ENCODE measurements at places on chromosomes 16 and 17.

GRCh38 chr16:71424626-71425025, 17.2 kb downstream of the TLE7 start:
- DNase-seq: no peak

DNA sequence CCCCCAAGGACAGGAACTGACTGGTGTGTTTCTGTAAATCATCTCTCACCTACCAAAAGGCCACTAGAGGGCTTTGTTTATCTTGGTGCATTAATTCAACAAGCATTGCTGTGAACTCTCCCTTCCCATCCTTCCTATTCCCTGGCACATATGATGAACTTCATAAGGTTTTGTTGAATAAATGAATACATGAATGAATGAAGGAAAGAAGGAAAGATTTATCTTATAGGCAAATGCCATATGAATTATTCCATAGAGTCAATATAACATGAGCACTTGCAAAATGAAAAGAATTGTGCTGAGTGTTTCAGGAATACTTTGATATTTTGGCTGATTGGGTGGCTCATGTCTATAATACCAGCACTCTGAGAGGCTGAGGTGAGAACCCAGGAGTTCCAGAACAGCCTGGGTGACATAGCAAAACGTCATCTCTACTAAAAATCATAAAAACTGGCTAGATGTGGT, 4.3 kb downstream of the SPDYE4 start:
- no peak for DNase-seq

DNA sequence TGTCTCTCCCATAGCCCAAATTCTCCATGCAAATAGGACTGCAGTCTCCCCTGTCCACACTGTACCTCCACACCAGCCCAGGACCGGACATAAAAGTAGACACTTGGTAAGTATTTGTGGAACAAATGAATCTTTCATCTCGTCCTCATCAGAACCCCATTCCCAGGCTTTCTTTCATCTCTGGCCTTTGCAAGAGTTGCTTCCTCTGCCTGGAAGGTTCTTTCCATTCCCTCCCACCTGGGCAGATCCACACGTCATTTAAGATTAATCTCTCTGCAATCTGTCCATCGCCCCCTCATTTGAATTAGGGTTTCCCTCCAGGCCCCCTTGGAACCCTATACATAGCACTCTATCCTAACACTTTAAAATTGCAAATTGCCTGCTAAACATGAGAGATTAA, 3.9 kb upstream of the NXPH3 start:
- DNase-seq: no peak

- no peak for DNase-seq
These were observed 21.6 kb downstream of the GAA start for GRCh38 chr17:80122926-80123505.

DNA sequence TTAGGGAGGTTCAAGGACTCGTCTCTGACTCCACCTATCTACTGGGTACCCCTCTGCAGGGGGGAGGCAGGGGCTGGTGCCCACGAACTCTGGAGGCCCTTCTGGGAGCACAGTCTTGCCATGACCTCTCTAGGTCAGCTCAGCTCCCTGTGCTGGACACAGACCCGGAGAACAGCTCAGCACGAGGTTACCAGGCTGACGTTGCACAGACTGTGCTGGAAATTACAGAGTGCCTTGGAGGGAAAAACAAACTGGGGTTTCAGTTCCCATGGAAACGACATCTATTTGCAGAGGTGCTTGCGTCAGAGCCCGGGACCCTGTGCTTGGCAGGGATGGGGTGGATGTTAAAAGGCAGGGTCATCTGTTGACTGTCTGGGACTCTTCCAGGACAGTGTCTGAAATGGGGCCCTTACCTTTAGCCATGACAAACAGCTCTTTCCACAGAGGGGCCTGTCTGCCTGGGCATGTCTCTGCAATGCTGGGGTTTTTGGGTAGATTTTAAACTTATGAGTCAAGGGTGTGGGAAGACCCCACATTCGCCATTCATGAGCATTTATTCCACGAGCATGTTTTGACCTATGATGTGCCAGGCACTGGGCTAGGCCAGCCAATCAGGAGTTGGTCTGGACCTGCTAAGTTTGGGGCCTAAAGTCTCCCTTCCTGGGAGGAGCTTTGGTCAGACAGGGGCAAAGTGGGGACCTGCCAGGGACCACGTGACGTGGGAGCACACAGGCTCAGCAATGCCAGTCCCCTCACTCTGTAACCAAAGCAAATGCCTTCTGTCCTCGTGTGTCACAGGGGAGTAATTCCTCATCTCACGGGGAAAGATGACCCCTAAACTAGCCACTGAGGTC, 22.5 kb downstream of the CCR7 start:
- no peak for DNase-seq

DNA sequence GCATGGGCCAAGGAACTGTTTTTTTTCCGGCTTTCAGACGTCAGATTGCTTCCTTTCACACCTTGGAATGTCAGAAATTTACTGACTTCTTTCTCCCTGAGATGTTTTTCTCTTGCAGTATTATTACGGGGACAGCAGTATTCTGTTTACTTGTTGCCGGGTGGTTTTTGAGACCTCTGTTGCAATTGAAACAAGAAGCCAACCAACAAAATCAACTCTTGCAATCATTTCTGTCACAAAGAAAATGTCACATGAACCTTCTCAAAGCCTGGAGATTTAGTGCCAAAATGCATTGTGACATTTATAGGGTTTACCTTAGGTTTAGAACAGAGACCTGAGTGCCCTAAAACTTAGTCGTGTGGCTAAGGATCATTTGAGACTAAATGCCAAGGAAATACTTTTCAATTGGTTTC, 174.3 kb downstream of the MAP2K6 start:
- DNase-seq: no peak

- no peak for DNase-seq
These were observed 86.3 kb upstream of the GOT2 start for GRCh38 chr16:58820411-58820810.

DNA sequence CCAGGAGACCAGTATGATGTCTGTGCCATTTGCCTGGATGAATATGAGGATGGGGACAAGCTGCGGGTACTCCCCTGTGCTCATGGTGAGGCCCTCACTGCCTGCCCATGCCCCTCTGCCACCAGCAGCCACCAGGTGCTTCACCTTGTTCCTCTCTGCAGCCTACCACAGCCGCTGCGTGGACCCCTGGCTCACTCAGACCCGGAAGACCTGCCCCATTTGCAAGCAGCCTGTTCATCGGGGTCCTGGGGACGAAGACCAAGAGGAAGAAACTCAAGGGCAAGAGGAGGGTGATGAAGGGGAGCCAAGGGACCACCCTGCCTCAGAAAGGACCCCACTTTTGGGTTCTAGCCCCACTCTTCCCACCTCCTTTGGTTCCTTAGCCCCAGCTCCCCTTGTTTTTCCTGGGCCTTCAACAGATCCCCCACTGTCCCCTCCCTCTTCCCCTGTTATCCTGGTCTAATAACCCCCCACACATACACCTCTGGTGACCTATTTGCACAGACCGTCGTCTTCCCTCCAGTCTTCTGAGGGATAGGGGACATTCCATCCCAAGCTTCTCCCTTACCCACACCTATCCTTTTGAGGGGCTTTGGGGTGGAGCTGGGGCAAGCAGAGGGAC, 3.7 kb downstream of the PFN1 start:
- DNase-seq: no peak

DNA sequence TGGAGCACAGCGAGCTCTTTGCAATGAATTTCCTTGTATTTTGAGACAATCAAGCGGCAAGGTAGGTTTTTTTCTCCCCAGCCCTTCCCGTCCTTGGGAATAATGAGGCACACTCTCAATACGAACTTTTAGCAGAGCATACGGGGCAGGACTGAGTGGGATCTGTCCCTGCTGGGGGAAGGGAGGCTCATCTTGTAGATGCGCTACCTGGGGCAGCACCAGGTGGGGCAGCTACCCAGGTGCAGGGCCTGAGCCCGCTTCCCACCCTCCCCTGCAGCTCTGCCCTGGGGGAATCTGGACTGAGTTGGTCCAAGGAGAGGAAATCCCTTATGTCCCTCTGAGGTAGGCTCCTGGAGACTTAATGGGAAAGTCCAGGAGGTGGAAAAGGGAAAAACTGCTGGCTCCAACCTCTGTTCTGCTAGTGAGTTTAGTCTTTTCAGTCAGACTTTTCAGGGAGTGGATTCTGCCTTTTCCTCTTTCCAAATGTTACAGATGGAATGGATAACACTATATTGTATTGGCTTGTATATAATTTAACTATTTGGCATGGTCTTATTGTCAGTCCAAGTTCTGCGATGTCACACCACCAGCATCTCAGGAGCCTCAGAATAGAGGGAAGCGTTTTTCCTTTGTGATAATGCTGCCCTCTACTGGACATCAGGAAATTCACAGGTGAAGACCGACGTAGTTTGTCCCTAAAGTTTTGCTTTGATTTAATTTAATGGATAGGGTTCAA, 9.6 kb upstream of the CES1 start:
- DNase-seq: peak; percentile 38

DNA sequence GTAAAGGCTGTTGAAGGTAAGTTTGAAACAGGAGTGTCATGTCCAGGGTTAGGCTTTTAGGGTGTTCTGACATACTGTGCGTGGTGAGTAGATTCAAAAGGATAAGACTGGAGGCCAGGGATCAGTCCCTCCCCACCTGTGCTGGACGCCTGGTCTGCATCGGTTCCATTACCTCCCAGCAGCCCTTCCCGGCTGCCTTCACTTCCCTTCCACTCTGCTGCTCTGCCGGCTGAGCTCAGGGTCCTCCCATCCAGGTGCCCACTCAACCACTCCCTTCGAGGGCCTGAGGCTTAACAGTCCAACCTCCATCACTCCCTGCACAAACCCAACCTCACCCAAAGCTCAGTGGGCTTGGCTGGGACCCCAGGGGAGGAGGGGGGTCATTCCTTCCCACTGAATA, 4.1 kb upstream of the SLC5A10 start:
- DNase-seq: no peak

GRCh38 chr17:57567251-57567650, 177.8 kb downstream of the CCDC182 start:
- DNase-seq: no peak

DNA sequence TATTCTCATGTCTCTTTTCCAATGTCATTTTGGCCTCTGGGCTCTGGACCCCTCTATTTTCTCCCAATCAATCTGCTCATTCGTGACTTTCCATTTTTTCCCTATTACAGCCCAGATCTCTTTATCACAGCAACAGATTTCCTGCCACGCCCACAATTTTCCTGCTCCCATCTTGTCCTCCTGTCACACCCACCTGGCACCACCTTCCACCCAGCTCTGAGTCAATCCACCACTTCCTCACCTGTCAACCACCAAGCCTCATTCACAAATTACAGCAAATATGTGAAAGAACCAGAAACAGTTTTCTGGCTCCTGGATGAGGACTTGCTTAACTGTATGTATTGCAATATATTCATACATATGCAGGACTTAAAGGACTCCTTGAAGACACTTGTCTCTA, 311.3 kb downstream of the GRIN2A start:
- DNase-seq: no peak

DNA sequence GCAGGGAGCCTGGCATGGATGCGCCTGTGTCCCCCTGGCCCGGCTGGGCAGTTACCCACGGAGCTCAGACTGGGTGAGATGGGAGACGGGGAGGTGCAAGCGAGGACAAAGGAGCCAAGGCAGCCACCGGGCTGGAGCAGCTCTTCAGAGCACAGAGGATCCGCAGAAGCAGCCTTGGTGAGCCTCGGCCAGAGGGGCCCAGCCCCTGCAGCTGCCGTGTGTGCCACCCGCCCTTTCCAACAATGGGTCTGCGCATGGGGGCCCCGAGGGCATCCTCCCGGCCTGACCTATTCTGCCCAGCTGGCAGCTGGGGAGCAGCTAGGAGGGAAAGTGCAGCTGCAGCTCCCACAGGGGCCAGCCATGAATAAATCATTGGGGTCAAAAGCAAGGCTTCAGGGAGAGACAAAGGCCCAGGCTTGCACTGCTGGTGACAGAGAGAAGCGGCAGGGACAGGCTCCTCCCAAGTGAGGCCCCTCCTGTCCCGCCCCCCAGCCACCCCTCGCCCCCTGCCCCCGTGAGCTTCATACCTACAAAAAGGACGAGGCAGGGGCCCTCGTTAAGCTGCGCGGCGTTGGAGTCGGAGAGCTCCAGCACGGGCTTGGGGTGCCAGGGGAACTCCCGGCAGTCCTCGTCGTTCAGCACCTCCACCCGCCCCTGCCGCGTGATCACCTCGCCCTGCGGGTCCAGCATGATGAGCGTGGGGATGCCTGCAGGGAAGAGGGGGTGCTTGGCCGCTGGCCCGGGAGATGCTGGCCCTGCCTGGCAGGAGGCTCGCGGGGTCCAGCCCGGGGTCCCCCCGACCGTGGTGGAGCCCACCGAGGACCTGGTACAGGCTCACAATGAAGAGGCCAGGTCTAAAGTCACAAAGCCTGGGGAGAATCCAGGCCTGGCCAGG, 22.6 kb downstream of the MRM3 start:
- DNase-seq: no peak

- DNase-seq: peak; percentile 79
These were observed 664 bp upstream of the NKD1 start for GRCh38 chr16:50547340-50548124.

DNA sequence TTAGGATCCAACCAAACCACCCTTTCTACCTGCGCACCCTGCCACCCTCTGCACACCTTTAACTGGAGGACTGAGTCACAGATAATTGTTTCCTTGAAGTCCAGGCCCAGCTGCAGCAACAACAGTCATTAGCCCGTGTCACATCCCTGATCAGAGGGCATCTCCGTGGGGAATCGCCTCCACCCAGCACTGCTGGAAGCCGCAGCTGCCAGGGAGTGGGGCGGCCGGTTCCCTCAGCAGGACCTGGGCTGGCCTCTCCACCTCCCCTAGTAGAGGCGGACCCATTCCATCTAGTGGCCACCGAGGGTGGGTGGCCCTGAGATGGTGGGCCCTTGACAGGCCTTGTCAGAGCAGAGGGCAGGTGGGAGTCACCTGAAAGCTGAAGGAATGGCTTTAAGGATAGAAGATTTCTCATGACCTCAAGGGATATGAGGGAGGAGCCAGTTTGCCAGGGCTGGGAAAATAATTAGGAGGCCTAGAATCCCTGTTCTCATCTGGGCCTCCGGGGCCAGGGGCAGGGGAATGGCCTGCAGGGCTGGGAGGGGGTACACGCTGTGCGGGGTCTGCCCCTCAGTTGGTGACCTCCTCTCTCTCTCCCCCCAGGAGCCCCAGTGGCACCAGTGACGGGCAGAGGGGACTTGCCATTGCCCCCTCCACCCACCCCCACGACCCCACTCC, 6.2 kb downstream of the PRSS53 start:
- DNase-seq: no peak

DNA sequence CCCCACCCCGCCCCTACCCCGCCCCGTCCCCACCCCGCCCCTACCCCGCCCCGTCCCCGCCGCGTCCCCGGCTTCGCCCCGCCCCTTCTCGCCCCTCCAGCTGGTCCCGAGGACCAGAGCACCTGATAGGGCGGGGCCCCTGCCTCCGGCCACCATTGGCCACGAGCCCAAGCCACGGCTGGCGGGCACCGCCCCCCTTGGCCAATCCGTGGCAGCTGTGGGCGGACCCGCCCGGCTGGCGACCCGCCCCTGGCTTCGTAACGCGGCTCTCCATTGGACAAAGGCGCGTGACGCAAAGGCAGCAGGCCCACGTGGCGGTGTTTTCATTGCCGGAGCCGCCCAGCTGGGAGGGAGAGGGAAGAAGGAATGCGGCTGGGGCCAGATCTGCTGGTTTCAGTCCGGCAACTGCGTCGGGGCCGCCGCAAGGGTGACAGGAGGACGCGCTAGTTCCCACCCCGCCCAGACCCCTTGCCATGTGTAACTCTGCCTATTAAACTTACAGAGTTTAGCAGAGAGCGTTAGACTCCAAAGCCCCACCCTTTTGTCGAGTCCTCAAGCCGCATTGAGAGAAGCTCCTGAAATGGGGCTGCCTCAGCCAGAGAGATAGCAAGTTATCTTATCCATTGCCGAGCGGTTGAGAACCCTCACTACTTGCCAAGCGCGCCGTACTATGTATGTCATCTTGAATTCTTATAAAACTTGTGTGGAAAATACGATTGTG, 403 bp upstream of the WIPI1 start:
- DNase-seq: peak; percentile 100
